ENCODE measurements at places on chromosomes 7 and 10.

DNA sequence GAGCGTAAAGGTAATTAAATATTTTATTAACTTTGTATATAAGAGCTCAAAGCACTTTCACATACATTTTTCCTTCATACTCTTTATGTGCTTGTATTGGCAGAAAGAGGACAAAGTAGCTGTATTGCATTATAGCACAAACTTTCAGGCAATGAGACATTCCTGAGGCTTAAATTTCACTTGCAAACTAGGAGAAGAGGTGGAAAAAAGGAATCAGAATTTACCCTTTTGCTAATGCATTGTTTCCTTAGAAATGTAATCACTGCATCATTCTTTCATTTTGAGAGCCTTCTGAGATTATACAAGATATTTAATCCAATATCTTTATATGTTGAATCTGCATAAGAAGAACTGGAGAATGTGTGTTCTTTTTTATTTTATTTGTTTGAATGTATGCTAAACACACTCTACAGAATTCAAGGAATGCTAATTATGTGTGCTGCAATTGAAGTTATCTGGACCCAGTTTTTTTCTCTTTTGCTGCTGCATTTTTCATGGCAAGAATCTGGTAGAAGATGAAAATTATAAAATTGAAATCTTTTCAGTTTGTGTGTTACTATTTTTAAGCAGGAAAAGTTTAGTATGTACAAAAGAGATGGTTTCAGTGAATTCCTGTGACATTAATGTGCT, 185.1 kb downstream of the NXPH1 start:
- DNase-seq, result no peak

- no peak for DNase-seq
These were observed 140.1 kb downstream of the PLXNA4 start for GRCh38 chr7:132436121-132436520.

DNA sequence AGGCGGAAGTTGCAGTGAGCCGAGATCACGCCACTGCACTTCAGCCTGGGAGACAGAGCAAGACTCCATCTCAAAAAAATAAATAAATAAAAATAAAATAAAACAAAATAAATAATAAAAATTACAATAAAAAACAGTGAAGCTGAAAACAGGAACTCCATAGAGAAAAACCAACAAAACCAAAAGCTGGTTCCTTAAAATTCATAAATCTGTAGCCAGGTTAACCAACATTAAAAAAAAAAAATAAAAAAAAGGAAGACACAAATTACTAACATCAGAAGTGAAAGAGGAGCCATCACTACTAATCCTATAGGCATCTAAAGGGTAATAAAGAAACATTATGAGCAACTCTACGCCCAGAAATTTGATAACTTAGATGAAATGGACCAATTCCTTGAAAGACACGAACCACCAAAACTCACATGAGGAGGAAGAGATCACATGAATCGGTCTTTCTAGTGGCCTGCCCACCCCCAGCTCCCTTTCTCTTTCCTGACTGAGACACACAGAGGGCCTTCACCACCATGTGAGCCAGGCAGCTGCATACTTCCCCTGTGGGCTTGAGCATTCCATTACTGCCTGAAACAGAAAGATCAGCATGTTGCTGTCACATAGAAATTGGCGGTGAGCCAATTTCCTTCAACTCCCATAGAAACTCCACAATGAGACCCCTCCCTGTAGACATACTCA, 208.7 kb downstream of the MAD1L1 start:
- DNase-seq, result no peak

DNA sequence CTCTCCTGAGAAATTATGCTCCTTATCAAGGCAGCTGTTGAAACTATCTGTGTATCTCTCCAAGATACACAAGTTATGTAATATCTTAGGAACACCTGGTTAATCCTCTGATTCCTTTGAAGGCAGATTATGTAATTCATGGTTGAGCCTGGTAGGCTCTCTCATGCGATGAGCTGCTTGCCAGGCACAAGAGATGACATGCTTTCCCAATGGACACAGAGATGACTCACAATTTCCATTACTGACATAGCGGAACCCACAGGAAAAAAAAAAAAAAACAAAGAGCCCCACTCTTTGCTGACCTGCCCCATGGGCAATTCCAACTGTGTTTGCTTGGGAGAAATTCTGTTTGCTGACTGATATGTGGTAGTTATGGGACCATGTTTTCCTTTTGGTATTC, 736.4 kb upstream of the PHF14 start:
- peak; percentile 1 for DNase-seq

- no peak for DNase-seq
These were observed 14.1 kb downstream of the ESYT2 start for GRCh38 chr7:158815083-158815799.

DNA sequence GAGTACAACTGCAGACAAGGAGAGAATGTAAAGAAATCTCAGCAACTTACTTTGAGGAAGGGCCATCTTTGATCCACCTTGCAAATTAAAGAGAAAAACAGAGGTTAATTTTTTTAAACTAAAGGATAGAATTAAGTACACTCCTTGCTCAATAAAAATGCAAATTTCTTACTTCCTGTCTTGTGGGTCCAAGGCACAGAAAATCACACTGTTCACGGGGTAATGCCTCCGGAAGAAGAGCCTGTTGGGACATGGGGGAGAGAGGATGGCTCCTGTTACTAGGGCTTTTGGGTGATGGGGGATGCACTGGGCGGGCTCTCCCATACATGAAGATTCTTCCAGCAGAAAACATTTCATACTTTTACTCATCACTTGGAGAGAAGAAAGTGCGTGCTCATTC, 301.8 kb downstream of the TNS3 start:
- DNase-seq, result no peak

GRCh38 chr10:117218654-117219053, 21.4 kb downstream of the KCNK18 start:
- DNase-seq, result no peak

DNA sequence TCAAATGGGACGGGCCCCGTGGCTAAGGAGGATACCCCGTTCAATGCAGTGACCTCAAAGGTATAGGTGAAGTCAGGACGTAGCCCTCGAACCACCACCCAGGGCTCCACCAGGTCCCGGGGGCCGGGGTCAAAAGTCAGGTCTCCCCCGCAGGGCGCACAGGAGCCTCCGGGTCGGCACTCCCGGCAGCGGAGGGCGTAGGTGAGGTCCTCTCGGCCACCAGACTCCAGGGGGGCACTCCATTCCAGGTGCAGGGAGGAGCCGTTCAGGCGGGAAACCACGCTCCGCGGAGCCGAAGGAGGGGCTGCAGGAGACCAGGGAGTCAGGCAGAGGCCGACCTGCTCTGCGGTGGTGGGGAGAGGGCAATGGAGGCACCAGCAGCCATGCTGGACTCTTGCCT, 7.7 kb downstream of the EPHB4 start:
- no peak for DNase-seq

- DNase-seq, result peak; percentile 29
These were observed 113.2 kb upstream of the DGKB start for GRCh38 chr7:15015545-15016314.

GRCh38 chr7:11171569-11172192, 198.0 kb downstream of the PHF14 start:
- no peak for DNase-seq

DNA sequence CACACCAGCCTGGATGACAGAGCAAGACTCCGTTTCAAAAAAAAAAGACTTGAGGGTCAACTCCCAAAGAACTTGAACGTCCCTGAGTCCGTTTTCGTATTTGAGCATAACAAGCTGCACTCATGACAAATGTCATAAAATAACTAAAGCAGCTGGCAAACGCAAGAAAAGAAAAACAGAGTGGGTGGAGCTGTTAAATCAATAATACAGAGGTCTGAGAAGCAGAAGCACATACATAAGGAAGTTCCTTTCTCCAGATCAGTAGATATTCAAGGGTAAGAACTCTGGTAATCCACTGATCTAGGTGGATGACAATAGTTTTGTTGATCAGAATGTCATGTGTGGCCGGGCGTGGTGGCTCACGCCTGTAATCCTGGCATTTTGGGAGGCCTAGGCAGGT, 150.1 kb downstream of the FAM107B start:
- DNase-seq, result no peak

DNA sequence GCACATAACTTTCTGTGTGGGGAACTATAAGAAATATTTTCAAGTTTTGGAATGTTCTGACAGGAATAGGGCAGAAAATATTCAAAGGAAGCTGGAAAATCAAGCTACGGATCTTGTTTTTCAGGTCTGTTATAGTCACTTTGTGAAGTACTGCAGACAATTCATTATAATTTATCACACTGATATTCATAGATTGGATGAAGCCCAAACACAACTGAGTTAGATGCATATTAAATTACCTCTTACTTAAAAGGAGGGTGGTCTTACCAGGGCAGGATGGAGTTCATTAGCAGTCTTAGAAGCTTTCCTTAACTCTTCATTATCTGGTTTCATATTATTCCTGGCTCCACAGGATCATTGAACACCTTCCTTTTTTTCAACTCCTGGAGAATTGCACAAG, 242.3 kb downstream of the DYNC1I1 start:
- DNase-seq, result no peak

DNA sequence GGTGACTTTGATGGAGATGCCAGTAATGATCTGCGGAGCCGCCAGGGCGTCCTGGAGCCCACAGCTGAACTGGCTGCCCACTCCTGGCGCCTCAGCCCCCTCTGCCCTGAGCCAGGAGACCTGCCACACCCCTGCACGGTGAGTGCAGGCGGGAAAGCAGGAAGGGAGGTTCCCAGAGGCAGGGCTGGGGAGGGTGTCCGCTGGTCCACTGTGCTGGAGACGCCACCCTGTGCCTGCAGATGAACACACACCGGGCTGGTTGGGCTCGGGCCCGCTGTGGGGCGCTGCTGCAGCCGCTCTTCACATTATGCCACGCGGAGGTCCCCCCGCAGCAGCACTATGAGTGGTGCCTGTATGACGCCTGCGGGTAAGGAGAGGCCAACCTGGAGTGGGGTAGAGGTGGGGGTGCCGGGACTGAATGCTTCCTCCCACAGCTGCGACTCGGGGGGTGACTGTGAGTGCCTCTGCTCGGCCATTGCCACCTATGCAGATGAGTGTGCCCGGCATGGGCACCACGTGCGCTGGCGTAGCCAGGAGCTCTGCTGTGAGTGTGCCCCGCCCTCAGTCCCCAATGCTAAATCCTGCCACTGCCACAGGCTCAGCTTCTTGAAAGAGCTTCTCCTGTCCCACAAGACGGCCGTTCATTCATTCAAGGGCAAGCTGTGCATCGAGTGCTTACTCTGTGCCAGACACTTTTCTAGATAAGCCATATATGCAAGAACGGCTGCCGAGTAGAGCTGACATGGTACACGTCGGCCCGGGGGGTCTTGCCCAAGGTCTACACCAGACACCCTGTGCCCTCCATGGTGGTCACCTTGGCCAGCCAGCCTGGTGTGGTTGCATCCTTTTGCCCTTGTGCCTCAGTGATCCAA, 14.3 kb upstream of the ZNF467 start:
- no peak for DNase-seq

DNA sequence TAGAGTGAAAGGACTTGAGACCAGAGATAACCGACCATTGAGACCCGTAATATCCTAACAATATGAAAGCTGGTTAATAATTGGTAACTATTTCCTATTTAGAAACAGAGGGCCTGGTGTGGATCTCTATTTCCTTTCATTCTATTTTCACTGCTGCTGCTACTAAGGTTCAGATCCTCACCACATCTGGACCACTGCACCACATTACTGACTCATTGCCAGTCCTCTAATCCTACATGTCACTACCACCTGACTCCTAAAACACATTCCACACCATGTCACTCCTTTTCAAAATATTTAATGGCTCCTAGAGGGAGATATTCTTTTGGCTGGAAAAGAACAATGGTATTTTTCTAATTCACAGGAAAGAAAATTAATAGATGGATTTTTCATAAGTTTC, 6.4 kb downstream of the USP54 start:
- DNase-seq, result no peak

DNA sequence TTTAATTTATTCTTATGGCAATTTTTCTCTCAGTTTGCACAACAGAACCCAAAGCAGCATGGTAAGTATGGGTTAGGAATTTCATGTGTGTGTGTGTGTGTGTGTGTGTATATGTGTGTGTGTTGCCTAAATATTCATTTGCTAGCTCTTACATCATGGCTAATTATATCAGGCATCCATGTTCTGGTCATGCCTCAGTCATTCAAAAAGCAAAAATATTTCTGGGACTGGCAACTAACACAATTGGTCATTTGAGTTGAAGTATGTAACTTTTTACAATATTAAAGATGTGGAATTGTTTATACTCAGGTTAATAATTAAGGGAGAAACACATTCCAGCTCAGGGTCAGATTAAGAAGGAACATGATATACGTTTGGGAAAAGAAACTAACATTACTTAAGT, 67.6 kb upstream of the PHYHIPL start:
- DNase-seq, result no peak

DNA sequence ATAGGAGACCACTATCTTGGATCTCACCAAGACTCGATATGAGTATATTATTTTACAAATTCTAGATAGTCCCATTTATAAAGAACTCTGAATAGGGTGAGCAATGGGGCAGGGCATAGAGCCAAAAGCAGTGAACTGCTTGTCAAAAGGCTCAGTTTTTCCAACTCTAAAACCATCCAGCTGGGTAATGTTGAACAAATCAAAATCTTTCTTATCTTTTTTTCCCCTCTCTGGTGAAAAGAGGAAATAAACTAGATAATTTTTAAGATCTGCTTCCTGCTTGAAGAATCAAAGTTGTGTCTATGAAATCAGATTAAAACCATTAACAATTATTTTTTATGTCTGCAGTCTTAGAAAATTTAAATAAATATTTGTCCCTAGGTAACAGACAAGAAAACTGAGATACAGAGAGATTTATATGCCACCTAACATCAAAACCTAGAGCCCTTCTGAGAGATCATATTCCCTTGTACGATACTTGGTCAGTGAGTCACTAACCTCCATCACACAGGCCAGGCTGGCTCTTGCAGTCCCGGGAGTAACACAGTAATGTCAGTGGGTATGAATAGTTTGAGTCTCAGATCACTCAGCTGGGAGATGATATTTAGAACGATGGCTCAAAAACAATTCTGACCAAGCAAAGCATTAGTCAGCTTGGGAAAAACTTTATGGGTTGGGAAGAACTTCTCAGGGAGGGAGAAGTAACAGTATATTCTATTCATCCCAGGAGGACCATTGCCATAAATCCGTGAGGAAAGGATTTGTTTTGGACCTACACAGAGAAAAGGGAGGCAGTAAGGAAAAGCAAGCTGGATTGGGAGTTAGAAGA, 178.8 kb downstream of the REEP3 start:
- peak; percentile 70 for DNase-seq

DNA sequence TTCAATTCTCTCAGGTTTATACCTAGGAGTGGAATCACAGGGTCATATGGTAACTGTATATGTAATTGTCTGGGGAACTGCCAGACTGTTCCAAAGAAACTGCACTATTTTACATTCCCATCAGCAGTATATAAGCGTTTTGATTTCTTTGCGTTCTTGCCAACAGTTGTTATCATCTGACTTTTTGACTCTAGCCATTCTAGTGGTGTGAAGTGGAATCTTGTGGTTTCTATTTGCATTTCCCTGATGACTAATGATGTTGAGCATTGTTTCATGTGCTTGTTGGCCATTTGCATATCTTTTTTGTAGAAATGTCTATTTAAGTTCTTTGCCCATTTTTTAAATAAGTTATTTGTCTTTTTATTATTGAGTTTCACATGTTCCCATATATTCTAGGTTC, 44.3 kb upstream of the ZC3HAV1 start:
- DNase-seq, result no peak

GRCh38 chr7:36244429-36244828, 91.4 kb downstream of the EEPD1 start:
- no peak for DNase-seq

GRCh38 chr10:5395168-5395567, 9.5 kb downstream of the TUBAL3 start:
- no peak for DNase-seq

Data from HTR-8/SVneo (cell line).